Activated naive CD4-positive, alpha-beta T cell treated with anti-CD3 and anti-CD28 coated beads for 36 hours (primary cell): ENCODE measurements at places on chromosomes 4 and X. TPM values are rescaled to one million over a fixed set of nuclear protein-coding genes. Genes with fewer than 3 reads are reported as not detected.
A peak's percentile ranks its signal among the peaks of the same experiment; 100 is the strongest.

DCAF4L1 gene
- 0.12 TPM for total RNA-seq

DNA sequence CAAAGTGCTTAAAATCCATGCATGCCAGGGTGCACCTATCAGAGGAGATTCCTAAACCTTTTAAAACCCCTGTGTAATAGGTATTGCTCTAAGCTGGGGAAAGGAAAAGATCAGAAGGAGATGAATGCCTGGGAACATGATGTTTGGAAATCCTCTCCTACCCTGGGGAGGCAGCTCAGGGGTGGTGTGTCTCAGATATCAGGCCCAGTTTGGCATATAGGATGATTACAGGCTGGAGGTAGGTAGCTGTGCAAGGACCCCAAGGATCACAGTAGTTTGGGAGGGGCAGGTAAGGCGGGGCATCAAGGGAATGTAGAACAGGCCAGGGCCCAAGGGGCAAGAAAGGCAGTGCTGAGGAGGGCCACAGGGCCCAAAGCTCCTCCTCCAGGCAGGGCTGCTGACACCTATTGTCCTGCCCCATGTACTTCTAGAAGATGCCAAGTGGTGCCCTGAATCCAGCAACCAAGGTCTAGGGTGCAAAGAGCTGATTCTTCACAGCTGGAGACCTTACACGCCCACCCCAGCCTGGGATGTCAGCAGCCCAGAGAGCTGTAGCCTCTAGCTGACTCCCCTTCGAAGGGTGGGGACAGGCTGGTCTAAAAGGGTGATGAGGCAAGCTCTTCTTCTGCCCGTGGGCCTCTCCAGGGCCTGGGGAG lies 17.6 kb downstream of the SASH3 start:
- no peak for DNase-seq
- H3K36me3 ChIP-seq: peaks cover 10% of the 10 kb centered on the region
- peaks cover 28% of the 10 kb centered on the region for H3K4me1 ChIP-seq

SMR3B gene
- total RNA-seq: not detected

GRCh38 chr4:38983291-38983690 lies 48.9 kb downstream of the TMEM156 start:
- H3K27me3 ChIP-seq: no peaks in the 10 kb centered on the region
- H3K27ac ChIP-seq: peak overlapping the region; percentile 72
- no peak overlapping the region for H3K4me3 ChIP-seq
- H3K4me1 ChIP-seq: peaks cover 79% of the 10 kb centered on the region
- no peak for DNase-seq

PRDM5 gene
- 0.57 TPM for total RNA-seq

DNA sequence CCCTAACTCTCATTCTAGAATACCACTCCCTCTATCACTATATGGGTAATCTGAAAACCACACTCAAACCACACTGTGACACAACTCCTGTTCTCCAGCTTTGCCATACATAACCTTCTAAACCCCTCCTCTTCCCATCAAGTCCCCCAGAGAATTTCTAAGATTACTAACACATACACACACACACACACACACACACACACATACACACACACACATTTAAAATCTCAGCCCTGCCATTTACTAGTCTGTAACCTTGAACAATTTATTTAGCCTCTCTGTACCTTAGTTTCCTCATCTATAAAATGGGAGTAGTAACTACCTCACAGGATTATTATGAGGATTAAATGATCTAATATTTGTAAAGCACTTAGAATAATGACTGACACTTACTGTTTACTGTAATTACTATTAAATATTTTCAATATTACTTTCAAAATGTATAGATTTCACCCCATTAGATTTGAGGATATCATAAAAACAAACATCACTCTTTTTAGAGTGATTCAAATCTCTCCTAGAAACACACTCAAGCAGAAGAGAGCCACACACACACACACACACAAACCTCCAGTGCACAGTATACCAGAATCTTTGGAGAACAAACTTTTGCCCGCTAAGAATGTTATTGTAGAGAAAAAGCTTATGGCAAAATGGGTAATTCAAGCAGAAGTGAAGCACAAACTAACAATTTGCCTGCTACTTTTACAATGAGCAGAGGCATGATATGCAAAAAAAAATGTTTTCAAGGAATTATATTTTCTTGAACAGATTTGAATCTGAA lies 3.8 kb downstream of the ANKRD50 start:
- H3K4me3 ChIP-seq: no peak overlapping the region
- DNase-seq: no peak

- H3K36me3 ChIP-seq: no peaks in the 10 kb centered on the region
- H3K27me3 ChIP-seq: no peaks in the 10 kb centered on the region
- no peaks in the 10 kb centered on the region for H3K4me1 ChIP-seq
Observed at GRCh38 chr4:32251926-32252325, 1531.8 kb downstream of the PCDH7 start.

DNA sequence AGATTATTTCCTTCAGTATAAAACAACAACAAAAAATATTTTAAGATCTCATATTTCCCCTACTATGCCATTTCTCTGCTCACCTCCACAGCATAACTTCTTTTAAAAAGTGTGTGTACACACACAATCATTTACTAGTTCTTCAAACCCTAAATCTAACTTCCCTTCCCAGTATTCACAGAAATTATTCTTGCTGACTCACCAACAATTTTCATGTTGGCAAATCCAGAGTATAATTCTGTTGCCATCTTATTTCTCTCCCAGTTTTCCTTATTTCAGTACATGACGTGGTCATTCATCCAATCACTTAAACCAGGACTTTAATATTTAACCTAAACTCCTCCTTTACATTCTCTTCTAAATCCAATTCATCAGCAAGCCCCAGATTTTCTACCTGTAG lies 11.4 kb upstream of the RAP1GDS1 start:
- DNase-seq: no peak
- H3K4me1 ChIP-seq: peaks cover 14% of the 10 kb centered on the region
- H3K27ac ChIP-seq: no peak overlapping the region
- H3K4me3 ChIP-seq: no peak overlapping the region
- H3K27me3 ChIP-seq: no peaks in the 10 kb centered on the region
- no peaks in the 10 kb centered on the region for H3K36me3 ChIP-seq

GRCh38 chr4:155522201-155522600 lies 144.4 kb upstream of the GUCY1A1 start:
- H3K4me3 ChIP-seq: no peak overlapping the region
- no peak for DNase-seq
- H3K27me3 ChIP-seq: peaks cover 5% of the 10 kb centered on the region
- H3K27ac ChIP-seq: no peak overlapping the region

DNA sequence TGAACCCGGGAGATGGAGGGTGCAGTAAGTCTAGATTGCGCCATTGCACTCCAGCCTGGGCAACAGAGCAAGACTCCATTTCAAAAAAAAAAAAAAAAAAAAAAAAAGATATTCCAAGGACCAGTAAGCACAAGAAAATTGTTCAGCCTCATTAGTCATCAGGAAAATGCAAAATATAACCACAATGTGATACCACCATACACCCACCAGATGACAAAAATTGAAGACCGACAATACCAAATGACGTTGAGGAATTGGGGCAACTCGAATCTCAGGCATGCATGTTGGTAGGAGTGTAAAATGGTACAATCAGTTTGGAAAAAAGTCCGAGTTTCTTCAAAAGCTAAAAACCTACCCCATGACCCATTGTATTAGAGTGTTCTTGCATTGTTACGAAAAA lies 130.2 kb upstream of the FAM9B start:
- H3K4me3 ChIP-seq: no peak overlapping the region
- peaks cover 2% of the 10 kb centered on the region for H3K36me3 ChIP-seq
- peaks cover 41% of the 10 kb centered on the region for H3K4me1 ChIP-seq
- no peak for DNase-seq
- H3K27me3 ChIP-seq: no peaks in the 10 kb centered on the region

DNA sequence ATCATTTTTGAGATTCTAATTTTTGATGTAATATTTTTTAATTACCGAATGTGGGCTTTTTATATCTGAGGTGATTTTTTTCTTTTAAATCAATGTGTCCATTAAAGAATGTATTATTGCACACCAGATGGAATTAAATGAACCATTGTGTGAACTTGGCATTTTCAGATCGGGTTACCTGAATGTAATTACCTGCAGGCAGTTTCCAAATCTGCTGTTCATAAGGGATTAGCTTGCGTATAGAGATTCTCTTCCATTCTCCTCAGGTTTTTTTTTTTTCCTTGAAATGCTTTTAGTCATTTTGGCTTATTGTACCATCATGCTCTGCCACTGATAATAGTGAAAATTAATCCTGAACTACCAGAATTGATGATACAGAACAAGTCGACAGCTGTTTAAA lies 511.5 kb upstream of the ATOH1 start:
- no peaks in the 10 kb centered on the region for H3K36me3 ChIP-seq
- H3K27me3 ChIP-seq: no peaks in the 10 kb centered on the region
- DNase-seq: no peak
- H3K4me1 ChIP-seq: no peaks in the 10 kb centered on the region
- no peak overlapping the region for H3K27ac ChIP-seq
- no peak overlapping the region for H3K4me3 ChIP-seq

GRCh38 chrX:39361736-39362135 lies 560.5 kb downstream of the MID1IP1 start:
- no peak for DNase-seq
- no peaks in the 10 kb centered on the region for H3K36me3 ChIP-seq
- H3K4me1 ChIP-seq: peaks cover 18% of the 10 kb centered on the region
- H3K4me3 ChIP-seq: no peak overlapping the region
- H3K27me3 ChIP-seq: no peaks in the 10 kb centered on the region

- H3K27ac ChIP-seq: no peak overlapping the region
- H3K27me3 ChIP-seq: no peaks in the 10 kb centered on the region
- H3K4me1 ChIP-seq: no peaks in the 10 kb centered on the region
- H3K4me3 ChIP-seq: no peak overlapping the region
Observed at GRCh38 chr4:46550471-46550870, 160.5 kb upstream of the GABRA2 start.

PACRGL gene
- 13.1 TPM for total RNA-seq

DNA sequence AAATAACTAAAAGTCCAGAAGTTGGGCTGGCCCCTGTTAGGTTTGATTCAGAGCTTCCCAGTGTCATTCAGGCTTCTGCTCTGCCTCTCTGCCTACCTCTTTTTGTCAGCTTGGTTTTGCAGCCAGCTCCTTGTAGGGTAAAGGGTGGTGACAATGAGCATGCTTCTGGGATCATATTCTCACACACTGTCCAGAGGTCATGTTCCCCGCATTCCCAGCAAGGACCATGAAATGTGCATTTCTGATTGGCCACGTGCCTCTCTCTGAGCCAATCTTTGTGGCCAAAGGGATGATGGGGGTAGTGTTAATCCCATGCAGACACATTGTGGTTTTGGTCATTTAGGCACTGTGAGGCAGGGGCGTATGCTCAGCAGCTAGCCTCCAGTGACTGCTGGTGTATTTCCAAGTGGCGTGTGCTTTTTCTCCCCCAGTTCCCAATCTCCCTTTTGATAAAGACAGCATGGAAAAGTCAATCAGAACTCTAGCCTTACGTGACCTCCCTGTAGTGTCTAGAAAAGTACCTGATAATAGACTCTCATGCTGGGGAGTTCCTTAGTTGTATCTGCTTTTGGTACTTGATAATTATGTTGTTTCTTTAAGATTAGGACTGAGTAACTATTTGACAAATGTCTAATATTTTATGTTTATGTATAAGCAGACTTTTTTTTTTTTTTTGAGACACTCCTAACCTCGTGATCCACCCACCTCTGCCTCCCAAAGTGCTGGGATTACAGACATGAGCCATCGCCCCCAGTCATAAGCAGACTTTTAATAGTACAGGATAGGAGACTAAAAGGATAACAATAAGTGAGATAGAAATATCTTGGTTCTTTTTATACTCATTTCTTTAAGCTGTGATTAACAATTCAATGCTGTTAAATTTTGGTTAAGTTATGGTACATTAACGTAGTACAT lies 57.8 kb downstream of the KIAA0232 start:
- H3K27me3 ChIP-seq: no peaks in the 10 kb centered on the region
- no peak overlapping the region for H3K27ac ChIP-seq
- peaks cover 25% of the 10 kb centered on the region for H3K36me3 ChIP-seq

DNA sequence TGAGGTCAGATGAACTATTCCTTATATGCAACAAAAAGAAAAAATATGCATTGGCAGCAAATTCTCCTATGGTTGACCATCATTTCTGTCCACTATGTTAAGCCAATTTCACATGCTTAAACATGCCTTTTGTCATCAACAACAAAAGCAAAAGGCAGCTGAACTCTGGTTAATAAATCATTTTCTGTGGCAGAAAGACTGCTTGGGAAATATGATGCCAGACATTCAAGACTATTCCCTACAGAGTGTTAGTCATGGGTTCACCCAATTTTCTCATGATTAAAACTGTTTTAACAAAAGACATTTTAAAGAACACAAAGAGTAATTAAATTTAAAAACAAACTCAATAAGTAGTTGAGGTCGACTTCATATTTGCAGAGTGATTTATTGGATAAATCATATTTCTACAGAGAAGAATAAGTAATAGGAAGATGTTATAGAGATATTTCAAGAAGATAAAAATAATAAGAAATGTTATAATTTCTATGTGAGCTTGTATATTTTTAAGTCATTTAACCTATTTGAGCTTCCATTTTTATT lies 890.6 kb downstream of the STPG2 start:
- H3K27ac ChIP-seq: no peak overlapping the region
- H3K4me1 ChIP-seq: no peaks in the 10 kb centered on the region
- no peaks in the 10 kb centered on the region for H3K27me3 ChIP-seq
- no peak for DNase-seq

GRCh38 chrX:65241059-65241721 lies 264.9 kb upstream of the ZC4H2 start:
- H3K27ac ChIP-seq: no peak overlapping the region
- H3K36me3 ChIP-seq: peaks cover 17% of the 10 kb centered on the region
- H3K4me3 ChIP-seq: no peak overlapping the region
- DNase-seq: no peak

SH3D19 gene
- total RNA-seq: not detected

DNA sequence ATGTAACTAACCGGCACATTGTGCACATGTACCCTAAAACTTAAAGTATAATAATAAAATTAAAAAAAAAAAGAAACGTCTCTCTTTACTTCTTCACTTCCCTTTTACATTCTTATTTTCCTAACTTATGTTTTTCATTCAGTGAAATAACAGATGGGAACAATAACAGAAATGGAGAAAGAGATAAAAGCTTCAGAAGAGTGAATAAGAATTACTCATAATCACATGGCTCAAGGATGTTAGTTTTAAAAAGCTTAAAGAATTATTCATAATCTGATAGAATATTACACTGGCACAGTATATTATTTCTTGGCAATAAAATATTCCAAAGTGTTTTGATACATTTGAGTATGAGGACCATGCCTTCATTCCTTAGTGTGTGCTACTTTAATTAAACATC lies 175.6 kb downstream of the COL25A1 start:
- no peaks in the 10 kb centered on the region for H3K4me1 ChIP-seq
- no peak for DNase-seq
- no peak overlapping the region for H3K4me3 ChIP-seq
- no peaks in the 10 kb centered on the region for H3K36me3 ChIP-seq
- H3K27me3 ChIP-seq: no peaks in the 10 kb centered on the region

GRCh38 chr4:139014371-139015268 lies 961 bp upstream of the NOCT start:
- peak overlapping the region; percentile 96 for H3K27ac ChIP-seq
- H3K4me3 ChIP-seq: peak overlapping the region; percentile 91
- peaks cover 3% of the 10 kb centered on the region for H3K36me3 ChIP-seq
- H3K27me3 ChIP-seq: no peaks in the 10 kb centered on the region

GRCh38 chrX:140501321-140501720 lies 3.5 kb downstream of the SOX3 start:
- no peak for DNase-seq
- H3K4me3 ChIP-seq: no peak overlapping the region
- peaks cover 44% of the 10 kb centered on the region for H3K27me3 ChIP-seq
- H3K36me3 ChIP-seq: no peaks in the 10 kb centered on the region
- H3K4me1 ChIP-seq: peaks cover 9% of the 10 kb centered on the region
- H3K27ac ChIP-seq: no peak overlapping the region

GRCh38 chr4:92263010-92263409 lies 40.8 kb upstream of the GRID2 start:
- H3K4me1 ChIP-seq: no peaks in the 10 kb centered on the region
- no peak for DNase-seq
- H3K4me3 ChIP-seq: no peak overlapping the region
- no peak overlapping the region for H3K27ac ChIP-seq
